ENCODE measurements at places on chromosomes 6 and 20.

GRCh38 chr20:55776176-55776575 is 229.1 kb downstream of the CBLN4 start:
- no peak for DNase-seq

GRCh38 chr6:121885399-121886152 is 450.1 kb downstream of the GJA1 start:
- no peak for DNase-seq

GRCh38 chr6:146426516-146426915 is 117.1 kb upstream of the RAB32 start:
- no peak for DNase-seq

DNA sequence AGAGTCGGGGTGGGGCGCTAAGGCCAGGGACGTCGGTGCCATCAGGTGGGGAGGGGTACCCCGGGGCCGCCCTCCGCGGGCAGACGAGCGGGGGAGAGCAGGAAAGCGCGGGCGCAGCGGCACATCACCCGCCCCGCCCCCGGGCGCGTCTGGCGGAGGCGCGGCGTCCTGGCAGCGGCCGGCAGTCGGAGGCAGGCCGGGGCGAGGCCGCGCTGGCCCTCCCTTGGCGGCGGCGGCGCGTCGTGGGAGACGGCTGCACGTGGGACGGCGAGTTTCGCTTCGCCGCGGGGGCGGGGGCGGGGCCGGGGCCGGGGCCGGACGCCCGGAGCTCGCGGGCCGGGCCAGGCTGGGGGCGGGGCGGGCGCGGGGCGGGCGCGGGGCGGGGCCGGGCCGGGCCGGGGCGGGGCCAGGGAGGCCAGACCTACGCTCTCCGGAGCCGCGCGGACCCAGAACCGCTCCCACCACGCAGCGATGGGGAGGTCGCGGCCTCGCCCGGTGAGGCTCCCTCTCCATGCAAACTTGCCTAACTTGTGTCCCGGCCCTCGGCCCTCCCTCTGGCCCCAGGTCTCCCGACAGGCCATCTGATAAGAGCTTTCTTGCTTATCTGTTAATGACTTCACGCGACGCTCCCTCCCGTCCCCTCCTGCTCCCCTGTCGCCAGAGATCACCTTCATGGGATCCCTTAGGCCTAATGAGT is 12.5 kb downstream of the ITPR3 start:
- DNase-seq: peak; percentile 15

GRCh38 chr20:53937929-53938367 is 132.4 kb downstream of the BCAS1 start:
- no peak for DNase-seq

DNA sequence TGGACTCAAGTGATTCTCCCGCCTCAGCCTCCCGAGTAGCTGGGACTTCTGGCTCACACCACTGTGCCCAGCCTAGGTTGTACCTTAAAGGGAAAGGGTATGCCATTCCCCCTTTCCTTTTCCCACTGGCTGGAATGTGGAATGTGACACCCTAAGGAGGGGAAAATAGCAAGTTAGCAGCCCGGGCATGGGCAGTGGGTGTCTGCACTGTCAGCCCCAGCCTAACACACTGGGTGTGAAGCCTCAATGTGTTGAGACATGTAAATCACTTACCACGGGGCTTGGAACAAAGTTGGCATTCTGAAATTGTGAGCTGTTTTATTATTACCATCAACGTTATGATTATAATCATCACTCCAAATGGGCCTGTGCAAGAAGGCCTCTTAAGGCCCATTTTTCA is 80.8 kb upstream of the PTPN1 start:
- DNase-seq: no peak

- DNase-seq: no peak
Measured at GRCh38 chr6:166419286-166419685, 36.5 kb upstream of the MPC1 start.

DNA sequence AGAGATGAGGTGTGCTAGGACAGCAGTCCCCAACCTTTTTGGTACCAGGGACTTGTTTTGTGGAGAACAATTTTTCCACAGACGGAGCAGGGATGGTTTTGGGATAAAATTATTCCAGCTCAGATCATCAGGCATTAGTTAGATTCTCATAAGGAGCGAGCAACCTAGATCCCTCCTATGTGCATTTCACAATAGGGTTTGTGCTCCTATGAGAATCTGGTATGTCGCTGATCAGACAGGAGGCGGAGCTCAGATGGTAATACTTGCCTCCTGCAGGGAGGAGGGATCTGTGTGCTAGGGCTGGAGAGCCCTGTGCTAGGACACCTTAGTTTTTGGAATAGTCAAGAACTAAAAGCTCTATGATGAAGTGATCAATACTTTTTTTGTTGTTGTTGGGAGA is 2.5 kb downstream of the SMIM13 start:
- DNase-seq: no peak

DNA sequence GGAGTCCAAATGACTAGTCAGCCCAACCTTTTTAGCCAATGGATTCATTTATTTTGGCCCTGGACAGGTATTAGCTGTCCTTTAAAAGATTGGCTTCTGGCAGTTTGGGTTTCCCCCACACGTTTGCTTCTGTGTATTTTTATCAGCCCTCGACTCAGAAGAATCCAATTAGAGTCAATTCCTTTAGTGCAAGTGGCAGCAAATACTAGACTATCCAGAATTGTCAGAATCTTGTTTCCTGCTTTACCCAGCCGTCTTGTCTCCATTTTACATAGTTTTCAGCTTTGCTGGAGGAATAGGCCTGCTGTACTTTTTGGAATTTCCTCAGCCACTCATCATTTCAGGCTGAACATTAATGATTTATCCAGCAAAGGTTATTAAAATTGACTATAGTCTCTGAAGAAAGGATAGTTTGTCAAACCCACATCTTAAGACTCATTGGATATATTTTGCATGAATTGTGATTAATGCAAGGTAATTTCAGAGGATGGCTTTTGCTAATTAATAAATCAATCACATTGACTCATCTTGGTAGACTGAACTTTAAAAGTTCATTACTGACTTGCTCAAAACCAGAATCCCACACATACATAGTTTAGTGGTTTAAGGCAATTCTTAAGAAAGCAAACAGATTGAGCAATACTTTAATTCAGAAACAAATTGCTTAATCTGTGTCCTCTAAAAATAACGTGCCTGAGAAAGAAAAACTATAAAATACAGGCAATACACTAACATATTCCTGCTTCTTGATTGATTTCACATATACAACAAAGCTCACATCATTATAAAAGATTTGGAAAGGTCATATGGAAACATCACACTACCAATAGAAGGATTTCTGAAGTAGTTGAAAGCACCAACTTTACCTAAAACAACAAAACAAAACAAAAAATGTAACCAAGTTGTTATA is 62.9 kb upstream of the ZNF217 start:
- DNase-seq: no peak

GRCh38 chr20:19284400-19285178 is 72.1 kb downstream of the SLC24A3 start:
- DNase-seq: no peak

- DNase-seq: no peak
Measured at GRCh38 chr6:16437984-16438383, 199.6 kb downstream of the GMPR start.

DNA sequence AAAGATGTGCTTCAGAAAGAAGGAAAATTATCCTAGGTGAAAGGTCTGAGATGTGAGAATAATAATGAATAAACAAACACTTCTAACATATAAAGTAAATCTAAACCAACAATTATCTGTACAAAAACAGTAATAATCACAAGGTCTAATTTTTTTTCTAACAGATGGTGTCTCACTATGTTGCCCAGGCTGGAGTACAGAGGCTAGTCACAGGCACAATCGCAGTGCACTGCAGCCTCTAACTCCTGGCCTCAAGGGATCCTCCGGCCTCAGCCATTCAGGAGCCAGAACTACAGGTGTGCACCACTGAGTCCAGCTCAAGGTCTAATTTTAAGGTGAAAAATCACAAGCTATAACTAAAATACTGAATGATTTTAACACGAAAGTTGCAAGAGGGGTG is 17.0 kb upstream of the ZC3H12D start:
- DNase-seq: no peak

DNA sequence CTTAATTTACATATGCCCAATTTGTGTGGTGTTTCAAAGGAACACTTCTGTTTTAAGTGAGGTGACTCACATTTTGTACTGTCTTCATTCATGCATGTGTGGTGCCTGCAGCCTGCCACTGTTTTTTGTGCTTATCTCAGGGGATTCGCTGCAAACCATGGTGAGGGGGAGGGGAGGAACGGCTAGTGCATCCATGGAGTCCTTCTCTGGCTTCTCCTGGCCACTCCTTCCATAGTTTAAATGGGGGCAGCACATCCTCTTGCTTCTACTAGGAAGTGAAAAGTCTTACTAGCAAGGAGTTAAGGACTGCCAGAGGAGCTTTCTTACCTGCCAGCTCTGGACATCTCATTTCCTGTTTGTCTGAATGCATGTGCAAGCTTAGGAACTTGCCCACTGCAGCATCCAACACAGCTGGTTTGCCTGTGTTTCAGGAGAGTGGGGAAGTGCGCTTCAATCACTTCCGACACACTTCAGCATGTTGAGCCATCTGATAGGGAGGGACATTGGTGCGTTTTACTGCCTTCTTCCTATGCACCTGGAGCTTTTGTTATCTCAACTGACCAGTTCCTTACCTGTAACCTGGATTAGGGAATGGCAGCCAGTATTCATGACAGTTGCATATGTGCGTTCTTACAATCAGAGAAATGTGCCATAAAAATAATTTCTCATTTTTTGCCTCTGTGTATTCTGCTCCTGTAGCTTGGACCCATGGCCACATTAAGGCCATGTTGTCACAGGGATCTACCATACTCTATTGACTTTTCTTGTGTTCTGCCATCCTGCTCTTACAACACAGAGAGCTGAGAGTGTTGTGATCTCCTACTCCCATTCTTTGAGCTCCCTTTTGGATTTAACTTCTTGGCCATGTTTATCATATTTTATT is 211.3 kb downstream of the ARID1B start:
- DNase-seq: no peak

DNA sequence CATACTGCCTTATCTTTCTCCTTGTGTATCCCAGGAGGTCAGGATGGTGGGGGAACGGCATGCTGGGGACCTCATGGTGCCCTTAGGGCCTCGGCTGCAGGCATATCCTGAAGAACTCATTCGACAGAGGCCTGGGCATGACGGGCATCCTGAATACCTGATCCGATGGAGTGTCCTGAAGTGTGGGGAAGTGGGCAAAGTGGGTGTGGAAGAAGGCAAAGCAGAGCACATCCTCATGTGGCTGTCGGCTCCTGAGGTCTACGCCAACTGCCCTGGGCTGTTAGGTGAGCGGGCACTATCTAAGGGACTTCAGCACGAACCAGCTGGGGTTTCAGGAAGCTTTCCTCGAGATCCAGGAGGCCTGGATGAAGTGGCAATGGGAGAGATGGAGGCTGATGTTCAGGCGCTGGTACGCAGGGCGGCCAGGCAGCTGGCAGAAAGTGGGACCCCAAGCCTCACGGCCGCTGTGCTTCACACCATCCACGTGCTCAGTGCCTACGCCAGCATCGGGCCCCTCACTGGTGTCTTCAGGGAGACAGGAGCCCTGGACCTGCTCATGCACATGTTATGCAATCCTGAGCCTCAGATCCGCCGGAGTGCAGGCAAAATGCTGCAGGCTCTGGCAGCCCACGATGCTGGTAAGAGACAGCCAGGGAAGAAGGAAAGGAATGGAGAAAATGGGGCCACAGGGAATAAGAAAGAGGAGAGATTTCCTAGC is 2.4 kb downstream of the CUL9 start:
- DNase-seq: no peak

DNA sequence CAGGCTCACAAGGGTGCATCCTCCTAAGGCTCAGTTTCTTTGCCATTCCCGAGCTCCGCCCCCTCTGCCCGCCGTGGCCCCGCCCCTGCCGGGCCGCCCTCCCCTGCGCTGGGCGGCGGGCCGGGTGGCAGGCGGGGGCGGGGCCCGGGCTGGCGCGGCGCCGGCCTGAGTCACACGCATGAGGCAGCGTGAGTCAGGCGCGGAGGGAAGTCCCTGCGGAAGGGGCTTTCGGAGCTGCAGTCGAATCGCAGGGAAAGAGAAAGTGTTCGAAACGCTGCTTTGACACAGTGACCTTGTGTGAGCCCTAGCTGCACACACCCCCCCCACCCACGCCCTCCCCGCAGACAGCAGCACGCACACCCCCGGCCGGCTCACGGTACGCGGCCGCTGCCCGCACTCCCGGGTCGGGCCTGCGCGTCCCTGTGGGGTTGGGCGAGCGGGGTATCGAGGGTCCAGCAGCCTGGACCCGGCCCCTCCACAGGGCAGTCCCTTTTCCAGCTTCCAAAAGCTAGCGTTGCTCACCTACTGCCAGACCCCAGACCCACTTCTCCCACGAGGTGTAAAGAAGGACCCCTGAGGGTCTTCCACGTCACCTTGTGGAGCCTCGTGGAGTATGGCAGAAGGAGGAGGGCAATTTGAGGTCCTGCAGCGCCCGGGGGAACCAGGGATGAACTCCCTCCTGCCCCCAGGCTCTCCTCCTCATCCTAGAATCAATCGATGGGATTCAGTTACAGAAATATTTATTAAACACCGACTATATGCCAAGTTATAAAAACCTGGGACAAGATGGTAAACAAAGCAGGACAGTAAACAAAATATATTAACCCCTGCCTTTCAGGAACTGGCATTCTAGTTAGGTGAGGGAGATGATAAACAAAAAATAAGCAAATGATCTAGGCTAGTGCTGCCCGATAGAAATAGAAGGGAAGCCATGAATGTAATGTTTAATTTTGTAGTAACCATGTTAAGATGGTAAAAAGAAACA is 12.4 kb upstream of the HMGA1 start:
- peak; percentile 89 for DNase-seq

DNA sequence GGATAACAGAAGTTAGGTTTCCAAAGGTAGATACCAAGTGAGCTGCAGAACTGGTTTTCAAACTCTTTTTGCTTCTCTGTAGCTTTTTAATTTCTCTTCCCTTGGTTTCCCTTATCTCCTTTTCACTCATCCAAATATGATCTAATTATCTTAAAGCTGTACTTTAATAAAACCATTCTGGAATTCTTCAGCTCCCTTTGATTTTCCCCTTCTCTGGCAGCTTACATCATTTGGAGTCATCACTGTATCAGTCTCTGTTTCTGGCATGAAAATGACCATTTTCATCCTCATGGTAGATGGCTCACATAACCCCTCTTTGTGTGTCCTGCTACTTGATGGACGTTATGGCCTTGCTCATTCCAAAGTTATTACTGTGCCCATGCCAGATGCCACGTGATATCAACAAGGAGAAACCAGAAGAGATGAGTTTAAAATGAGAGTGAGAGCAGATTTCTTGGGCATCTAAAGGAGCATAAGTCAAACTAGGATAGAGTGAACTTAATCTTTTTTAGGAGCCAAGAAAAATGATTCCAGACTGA is 620.2 kb downstream of the QKI start:
- no peak for DNase-seq

- DNase-seq: peak; percentile 85
Measured at GRCh38 chr6:109008537-109009235, 86.0 kb downstream of the SESN1 start.

DNA sequence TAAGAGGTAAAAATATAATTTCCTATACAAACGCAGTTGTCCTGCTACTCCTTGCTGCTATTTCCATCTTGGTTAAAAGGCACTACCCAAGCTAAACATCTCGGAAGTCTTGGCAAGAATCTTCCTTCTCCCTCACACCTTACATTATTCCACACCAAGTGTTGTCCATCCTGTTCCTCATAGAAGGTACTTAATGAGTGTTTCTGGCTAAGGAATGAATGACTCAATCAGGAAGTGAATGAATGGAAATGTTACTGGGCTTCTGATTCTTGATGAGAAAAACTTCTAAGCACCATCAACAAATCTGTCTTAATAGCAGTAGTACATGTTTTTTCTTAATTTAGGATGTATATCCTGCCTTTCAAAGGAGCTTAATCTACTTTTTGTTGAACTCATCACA is 40.6 kb upstream of the RSPO3 start:
- no peak for DNase-seq

- no peak for DNase-seq
Measured at GRCh38 chr20:57223648-57224489, 42.6 kb downstream of the BMP7 start.
